ENCODE measurements at places on chromosomes 1 and 21.

GRCh38 chr1:7420098-7420445 is 351.0 kb upstream of the VAMP3 start:
- no peak for DNase-seq

DNA sequence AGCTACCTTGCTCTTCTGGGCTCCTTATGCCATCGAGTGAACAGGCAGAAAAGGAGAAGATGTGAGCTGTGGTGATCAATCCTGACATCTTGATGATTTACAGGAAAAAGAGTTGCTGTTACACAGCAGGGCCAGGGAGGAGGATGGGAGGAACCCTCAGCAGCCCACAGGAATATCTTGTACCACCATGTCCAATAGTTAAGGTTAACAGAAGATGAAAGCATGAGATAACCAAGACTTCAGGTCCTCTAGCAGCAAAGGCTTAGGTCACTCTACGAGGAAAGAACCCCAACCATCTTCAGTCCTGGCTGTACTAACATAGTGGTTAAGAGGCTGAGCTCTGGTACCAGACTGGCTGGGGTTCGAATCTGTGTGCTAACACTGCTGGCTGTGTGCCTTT is 12.1 kb upstream of the SELENBP1 start:
- no peak for DNase-seq

- DNase-seq: no peak
Observed at GRCh38 chr1:160949881-160950280, 4.7 kb downstream of the ITLN2 start.

DNA sequence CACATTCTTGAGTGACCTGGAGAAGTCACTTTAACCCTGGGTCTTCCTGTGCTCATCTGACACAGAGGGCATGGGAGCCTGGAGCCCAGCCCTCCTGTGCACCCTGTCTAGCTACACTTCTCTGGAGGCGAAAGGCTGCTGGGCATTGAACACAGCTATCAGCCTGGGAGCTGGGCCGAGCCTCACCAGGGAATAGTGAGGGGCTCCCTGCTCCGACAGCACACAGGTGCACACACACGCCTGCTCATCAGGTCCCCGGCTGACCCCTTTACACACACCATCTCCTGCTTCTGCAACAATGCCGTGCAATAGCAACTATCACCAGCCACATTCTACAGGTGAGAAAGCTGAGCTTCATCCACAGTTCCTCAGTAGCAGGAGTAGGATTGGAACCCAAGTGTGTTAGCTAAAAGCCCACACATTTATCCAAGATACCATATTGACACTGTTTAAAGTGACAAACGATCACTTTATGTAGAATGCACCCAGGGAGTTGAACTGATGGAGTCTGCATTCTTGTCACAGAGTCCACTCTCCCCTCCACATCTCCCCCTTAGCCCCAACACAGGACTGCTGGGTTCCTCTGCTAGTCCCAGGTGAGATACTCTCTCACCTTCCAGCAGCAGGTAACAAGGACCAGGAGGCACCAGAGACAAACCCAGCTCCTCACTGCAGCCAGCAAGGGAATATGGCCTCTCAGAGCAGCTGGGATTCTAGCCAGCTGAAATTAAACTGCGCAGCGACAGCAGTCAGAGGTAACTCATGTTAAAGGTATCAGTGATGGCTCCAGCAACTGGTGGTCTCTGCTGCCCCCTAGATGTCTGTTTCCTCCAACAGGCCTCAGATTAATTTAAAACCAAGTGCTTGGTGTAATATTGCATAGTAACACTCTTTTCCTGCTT is 18.3 kb upstream of the CAPN8 start:
- DNase-seq: peak; percentile 84

DNA sequence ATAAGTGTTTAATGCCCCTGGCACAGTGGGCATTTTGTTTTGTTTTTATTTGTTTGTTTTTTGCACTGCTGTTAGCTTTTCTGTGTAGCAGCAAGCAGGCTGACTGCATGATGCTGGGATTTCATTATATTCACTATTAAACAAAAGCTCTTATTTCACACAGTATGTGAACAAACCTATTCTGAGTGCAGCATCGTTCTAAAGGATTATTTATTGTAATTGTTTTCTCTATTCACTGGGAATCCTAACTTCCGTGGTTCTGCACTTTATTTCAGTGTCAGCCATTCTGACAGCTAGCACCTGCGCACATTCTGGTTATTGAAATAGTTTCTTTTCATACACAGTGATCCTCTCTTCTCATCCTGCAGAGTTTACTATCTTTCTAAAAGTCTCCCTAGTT is 595.0 kb downstream of the NEGR1 start:
- DNase-seq: no peak

- DNase-seq: no peak
Observed at GRCh38 chr1:54967372-54967771, 13.1 kb upstream of the TMEM61 start.

GRCh38 chr1:9350013-9350908 is 57.6 kb downstream of the SPSB1 start:
- no peak for DNase-seq

DNA sequence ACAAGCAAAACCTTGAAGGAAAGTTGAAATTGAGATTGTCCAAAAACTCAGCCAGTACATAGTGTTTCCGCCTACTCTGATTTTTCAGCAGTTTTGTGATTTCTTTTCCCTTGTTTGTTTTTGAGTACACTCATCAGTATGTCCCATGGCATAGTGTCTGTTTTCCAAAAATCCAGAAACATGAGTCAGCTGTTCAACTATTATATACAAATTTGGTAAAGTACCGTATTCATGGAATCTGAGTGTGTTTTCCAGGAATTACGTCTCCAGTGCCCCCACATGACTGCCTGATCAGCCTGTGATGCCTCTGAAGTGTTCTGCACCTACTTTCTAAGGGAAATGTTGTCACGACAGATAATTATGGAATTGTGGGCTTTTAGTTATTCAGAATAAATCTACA is 186.8 kb downstream of the LTN1 start:
- DNase-seq: no peak

GRCh38 chr1:25543425-25544242 is at the start of gene LDLRAP1:
LDLRAP1 (plus strand) TSS chr1:25543606; CDS start chr1:25543699, 93 bp downstream.
- peak; percentile 39 for DNase-seq

DNA sequence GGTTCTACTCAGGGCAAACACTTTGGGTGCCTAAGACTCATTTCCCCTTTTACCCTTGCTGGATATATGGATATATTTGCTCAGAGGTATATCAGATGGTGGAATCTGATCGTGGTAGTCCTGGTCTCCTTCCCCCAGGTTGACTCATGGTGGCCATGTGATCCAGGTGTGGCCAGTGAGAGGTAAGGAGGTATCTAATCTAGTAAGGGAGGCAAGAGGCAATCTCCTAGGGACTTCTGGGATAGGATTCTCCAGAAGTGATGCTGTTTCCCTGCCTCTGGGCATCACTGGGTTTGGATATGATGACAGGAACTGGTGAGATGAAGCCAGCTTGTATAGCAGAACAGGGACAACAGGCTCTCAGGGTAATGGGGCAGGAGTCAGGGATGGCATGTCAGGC is 8.5 kb upstream of the DENND2D start:
- no peak for DNase-seq

GRCh38 chr1:188365874-188366273 is 1537.1 kb downstream of the PLA2G4A start:
- DNase-seq: no peak

GRCh38 chr1:107662971-107663370 is 302.0 kb downstream of the VAV3 start:
- DNase-seq: no peak

GRCh38 chr1:242797856-242798255 is 273.4 kb upstream of the PLD5 start:
- no peak for DNase-seq

DNA sequence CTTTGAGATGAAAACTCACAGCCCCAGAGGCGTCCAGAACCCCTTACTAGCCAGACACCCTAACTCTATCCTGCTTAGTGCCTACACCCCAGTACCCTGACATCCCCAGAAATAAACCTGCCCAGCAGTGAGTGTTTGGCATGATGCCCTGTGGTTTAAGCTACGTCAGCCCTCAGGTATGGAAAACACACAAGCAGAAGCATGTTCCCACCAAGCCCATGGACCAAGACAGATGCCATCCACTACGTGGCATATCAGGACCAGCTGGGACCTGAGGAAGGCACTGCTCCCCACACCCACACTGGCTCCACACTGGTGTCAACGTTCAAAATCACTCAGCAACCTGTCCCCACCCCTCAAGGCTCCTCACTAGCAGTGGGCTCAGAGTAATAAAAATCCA is 116.4 kb downstream of the SYT2 start:
- DNase-seq: no peak

GRCh38 chr21:45818904-45819285 is 162.7 kb upstream of the COL6A1 start:
- DNase-seq: no peak

- DNase-seq: no peak
Observed at GRCh38 chr1:241542199-241542907, 10.2 kb downstream of the KMO start.

DNA sequence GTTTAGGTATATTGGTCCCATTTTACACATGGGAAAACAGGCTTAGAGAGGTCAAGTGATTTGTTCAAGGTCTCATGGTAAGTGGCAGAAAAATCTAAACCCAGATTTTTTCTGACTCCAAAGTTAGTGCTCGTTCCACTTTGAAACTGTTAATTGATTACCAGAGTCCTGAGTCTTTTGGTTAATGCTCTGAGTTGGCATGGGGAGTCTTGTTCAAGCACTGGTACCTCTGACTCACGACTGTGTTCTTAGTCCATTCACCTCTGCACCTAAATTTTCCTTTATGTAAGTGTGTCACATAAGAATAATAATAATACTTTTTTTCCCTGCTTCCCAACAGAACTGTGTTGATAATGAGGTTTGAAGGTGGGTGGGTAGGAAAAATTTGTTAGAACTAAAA is 59.3 kb downstream of the VANGL2 start:
- DNase-seq: no peak

DNA sequence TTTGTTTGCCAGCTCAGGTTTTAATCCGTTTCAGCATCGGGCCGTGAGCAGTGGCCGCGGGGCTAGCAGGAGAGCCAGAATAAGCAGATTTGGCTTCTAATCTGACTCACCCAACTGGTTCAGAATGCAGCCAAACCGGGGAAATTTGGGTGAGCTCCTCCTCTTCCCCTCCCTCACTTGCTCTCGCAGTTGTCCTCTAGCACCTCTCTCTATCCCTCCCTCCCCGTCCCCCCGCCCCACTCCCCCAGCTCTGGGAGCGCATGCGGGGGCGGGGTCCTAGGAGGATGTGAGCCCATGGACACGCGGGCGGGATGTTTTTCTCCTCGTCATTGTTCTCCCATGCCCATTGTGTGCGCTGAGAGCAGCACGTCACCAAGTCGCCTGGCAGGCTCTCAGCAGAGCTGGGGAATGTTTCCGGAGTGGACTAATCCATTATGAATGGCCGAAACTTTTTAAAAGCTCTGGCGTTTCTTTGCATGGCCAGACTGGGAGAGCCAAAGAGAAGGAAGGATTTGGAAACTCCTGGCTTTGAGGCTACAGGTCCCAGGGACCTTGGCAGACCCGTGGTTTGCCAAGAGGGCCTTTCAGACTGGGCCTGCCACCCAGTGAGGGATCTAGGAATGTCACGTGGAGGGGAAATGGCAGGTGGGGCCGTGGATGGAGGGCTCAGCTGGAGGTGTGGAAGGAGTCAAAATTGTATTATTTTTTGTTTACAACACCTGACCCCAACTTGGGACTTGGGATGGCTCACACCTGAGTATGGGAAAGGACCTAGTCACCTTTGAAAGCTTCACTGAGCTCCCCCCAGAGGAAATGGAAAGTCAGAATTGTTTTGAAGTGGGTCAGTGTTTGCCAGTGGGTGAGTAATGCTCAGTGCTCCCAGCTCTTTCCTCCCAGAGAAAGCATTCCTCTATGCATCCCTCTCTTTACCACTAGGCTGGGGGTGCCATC is 39.2 kb downstream of the CDK18 start:
- peak; percentile 48 for DNase-seq

DNA sequence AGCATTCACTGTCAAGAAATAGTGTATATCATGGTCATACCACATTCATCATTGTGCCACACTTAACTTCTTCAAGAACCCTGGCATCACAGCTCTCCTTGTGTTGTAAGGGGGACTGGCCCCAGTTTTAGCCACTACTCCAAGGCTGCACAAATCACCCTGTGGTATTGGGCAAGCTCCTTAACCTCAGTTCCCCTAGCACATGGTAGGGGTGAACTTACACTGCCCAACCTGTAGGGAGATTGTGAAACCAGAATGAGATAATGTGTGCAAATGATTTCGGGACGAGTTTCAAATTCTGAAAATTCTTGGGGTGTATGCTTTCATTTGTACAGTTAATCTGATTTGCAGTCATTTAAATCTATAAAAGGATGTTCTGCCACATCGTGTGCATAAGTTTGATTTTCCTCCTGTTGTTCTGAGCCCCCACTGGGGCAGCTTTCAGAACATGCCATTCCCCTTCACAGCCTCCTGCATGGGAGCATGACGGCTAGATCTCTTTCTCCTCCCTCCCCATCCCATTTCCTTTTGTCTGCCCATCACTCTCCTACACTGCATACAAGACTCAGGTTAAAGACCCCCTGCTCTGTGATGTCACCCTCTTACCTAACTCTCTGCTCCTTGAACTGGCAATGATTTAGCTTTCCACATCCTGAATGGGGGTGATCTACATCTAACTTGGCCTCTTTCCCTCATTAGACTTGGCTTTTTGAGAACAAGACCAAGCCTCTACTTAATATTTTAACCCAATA is 290.3 kb downstream of the CHRM3 start:
- no peak for DNase-seq

DNA sequence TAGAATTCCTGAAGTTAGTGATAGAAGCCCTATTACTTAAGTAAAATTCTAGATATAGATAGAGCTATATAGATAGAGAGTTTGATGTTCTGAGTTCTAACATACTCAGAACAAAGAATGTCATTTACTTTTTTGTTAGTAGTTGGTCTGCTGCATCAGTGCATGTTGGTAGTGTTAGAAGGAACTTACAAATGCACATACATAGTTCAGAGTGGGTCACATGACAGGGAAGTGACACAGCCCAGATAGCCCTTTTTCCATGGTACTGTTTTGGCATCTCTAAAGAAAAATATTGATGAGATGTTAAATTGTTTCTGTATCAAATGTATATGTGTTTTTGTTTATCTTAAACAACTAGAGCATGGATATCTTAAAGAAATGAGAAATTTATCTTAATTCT is 45.7 kb downstream of the DHX9 start:
- DNase-seq: no peak

GRCh38 chr1:101006553-101006952 is 19.0 kb downstream of the DPH5 start:
- no peak for DNase-seq

- no peak for DNase-seq
Observed at GRCh38 chr1:190322274-190322673, 155.4 kb downstream of the BRINP3 start.

DNA sequence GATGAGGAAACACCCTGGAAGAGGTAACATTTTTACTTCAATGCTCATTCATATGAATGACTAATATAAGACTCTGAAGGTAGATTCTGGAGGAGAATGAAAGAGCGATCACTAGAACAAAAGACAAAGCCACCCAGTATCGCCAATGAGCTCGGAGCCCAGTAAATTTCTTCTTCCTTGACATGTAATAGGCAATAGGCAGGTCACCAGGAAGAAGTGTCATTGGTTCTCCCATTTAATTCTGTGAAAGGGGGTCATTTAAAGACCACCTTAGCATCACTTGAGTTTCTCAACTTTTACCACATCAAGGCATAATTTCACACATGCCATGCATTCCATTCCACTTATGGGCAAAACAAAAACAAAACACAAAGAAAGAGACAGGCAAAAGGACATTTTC is 7.9 kb downstream of the TNFSF18 start:
- no peak for DNase-seq

Data from NCI-H1105 (cell line).